ENCODE measurements at places on chromosomes 4 and X.

- DNase-seq = no peak
These were observed 107.0 kb downstream of the NDST3 start for GRCh38 chr4:118141240-118141639.

DNA sequence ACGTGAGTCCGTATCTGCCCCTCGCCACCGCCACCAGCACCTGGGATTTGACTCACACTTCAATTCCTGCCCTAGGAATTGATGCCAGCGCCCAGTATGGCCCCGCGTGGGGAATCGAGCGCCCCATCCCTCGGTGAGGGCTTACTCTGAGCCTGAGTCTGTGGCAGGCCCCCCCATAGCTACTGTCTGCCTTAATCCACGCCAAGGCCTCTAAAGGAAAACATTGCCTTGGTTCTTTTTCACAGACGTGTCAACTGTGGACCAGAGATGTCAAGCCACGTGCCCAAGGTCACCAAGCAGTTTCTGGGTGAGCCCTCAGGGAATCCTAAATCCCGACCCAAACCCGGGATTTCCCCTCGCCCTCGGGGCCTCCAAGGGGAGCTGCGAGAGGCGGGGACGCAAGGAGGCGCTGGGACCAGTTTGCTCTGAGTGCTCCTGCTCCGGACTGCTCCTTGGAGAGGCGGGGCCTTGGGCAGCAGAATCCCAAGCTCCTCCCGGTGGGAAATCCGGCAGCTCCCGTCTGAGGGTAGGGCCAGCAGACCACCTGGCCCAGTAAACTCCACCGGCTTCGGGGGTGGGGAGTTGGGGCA lies 12.9 kb downstream of the MSX1 start:
- DNase-seq = no peak

- DNase-seq = no peak
These were observed 207.6 kb upstream of the HCCS start for GRCh38 chrX:10903523-10903922.

GRCh38 chrX:54921427-54922021 lies 900 bp downstream of the TRO start:
- peak; percentile 85 for DNase-seq

- no peak for DNase-seq
These were observed 1.4 kb downstream of the DCHS2 start for GRCh38 chr4:154490234-154490582.

DNA sequence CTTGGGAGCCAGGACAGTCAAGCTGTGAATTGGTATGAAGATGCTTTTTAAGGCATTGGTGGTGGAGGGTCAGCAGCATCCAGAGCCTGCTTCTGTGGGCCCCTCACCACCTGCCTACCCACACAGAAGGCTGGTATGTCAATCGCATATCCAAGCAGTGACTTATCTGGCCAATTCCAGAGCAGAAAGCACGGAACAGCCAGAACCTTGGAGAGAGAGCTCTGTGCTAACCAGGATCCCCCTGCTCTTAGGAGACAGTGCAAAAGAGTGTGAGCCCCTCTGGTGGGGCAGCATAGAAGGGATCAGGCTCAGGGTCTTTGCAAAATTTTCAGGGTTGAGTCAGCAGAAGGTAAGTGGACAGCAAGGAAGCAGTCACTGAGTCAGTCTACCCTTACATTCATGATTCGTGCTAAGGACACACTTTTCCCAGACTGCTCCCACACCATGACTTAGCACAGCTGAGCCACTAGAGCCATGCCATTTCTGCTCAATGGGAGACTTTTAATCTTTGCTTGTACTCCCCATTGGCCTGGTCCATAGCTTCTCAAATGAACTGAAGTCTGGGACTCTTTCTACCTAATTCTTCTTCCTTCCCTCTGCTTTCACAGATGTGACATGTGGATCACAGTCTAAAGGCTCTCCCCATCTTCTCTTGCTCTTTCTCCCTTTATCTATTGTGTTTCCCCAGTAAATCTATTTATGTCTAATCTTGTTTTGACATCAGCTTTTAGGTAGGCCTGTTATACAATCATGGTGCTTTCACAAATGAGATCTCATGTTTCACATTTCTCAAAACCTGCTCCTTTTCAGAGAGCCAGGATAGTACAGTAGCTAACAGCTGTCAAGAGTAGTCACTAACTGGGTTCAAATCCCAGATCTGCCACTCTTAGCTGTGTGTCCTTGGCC lies 20.0 kb downstream of the MORF4L2 start:
- no peak for DNase-seq
